ENCODE measurements at places on chromosomes 12 and 14. TPM values are rescaled to one million over a fixed set of nuclear protein-coding genes. Genes with fewer than 3 reads are reported as not detected.
A peak's percentile ranks its signal among the peaks of the same experiment; 100 is the strongest.

DNA sequence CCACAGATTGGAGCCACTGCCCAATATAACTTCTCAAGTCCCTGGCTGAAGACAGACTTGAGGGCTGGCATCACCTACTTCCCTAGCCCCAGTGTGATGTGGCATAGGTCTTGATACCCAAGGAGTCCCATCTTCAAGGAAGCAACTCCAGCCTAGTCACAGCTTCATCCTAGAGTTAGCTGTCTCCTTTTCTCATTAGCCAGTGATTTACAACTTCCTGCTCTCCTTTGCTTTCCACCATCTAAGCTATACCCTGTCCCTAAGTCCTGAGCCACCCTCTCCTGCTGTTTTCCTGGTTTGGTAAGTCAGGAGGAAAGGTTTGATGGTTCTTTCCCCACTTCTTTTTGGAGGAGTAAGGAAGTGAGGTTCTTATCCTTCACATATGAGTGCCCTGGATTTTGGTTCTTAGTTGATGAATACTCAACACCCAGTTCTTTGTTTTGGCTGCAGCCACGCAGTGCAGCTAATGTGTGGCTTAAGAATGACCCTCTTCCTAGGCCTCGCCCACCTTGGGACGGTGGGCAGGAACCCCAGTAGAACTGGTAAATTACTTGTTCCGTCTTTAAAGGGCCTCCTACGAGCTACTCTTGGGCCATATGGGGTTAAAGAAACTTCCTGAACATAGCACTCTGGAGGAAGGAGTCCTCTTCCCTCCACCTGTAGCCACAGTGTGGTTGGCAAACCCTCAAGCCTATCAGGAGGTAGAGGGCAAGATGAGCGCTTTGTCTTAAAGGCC is 3.9 kb upstream of the GPX2 start:
- H3K4me1 ChIP-seq: peaks cover 23% of the 10 kb centered on the region
- no peak overlapping the region for H3K4me3 ChIP-seq
- no peak overlapping the region for H3K27ac ChIP-seq
- no peak for DNase-seq
- H3K27me3 ChIP-seq: no peaks in the 10 kb centered on the region

GRCh38 chr14:55267820-55268219 is 3.4 kb upstream of the FBXO34 start:
- no peaks in the 10 kb centered on the region for H3K27me3 ChIP-seq
- H3K27ac ChIP-seq: no peak overlapping the region
- H3K4me1 ChIP-seq: peaks cover 3% of the 10 kb centered on the region
- no peaks in the 10 kb centered on the region for H3K36me3 ChIP-seq
- no peak for DNase-seq
- H3K4me3 ChIP-seq: no peak overlapping the region

GRCh38 chr14:64549791-64550620 is at the start of gene PPP1R36:
TSS of gene PPP1R36 (plus strand) at chr14:64549961. CDS start at chr14:64549998, 37 bp downstream.
- no peaks in the 10 kb centered on the region for H3K36me3 ChIP-seq
- no peaks in the 10 kb centered on the region for H3K27me3 ChIP-seq
- H3K4me1 ChIP-seq: peaks cover 12% of the 10 kb centered on the region
- H3K27ac ChIP-seq: no peak within 1 kb of the TSS
- DNase-seq: peak; percentile 33
- H3K4me3 ChIP-seq: peak within 1 kb of the TSS; percentile 36

The HVCN1 gene
- total RNA-seq: 3.9 TPM

All from CD4-positive, alpha-beta T cell (primary cell).